Amygdala (tissue), 56 donors: ENCODE measurements at places on chromosomes 3 and 15.
A peak's percentile ranks its signal among the peaks of the same experiment; 100 is the strongest.

- DNase-seq = no peak
Measured at GRCh38 chr3:51968170-51968775, 1.0 kb upstream of the PCBP4 start.

DNA sequence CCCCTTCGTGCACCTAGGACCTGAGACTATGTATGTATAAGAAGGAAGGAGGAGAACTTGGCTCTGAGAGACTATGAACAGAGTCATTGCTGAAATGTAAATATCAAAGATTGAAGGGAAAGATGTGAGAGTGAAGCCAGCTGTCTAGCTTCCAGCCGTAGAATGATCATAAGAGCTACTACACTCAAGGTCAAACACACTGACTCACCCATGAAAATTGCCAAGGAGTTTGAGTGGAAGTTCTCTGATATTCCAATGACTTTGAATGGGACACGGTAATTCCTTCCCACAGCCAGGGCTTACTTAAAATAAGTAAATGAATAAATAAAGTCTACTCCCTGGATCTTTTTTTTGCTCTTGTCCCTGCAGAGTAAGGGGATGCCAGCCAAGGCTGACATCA is 398.9 kb upstream of the TPRG1 start:
- no peak for DNase-seq

DNA sequence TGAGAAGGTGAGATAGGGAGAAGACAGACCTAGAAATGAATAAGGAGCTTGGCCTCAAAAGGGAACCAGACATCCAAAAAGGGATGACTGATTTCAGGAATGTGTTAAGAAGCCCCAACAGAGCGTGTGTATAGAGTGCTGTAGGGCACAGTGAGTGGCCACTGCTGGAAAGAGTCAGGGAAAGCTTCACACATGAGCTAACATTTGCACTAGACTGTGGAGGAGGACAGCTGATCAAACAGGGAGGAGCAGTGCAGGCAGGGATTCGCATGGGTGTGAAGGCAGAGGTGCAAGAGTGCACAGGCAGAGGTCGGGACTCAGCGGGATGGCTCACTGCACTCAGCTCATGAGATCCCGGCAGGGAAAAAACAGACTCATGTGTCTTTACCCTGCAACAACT is 61.8 kb downstream of the NPTN start:
- DNase-seq = no peak

DNA sequence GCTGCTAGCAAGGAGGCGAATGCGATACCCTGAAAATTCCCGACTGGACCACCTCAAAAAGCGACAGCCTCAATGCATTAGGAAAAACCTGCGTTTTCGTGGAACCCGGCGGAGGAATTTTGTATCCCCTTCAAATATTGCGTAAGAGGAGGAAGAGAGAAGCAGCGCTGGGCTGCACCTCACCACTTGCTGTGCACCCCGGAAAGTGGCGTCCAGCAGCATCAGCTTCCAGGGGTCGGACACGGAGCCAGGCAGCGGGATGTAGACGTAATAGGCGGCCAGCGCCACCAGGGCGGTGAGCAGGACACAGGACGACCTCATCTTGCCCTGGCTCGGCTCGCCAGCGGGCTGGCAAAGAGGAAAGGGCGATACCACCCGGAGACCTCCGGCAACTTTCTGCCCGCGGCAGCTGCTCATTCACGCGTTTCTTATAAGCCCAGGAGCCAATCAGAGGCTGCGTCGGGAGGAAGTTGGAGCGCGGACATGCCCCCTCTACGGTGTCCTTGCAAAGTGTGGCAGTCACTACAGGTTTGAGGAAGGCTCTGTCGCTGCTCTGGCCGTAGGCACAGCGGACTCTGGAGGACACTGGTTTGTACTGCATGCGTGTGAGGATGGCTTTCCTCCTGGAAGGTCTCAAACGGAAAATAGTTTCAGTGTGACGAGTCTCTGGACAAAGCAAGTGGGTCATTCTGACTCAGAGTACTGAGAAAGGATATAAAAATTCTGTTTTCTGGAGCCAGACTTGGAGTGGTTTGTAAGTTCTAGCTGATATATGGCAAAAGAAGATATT is at the start of gene NCEH1:
TSS of gene NCEH1 (minus strand) at position 404 of the 790 bp plus-strand sequence. CDS start at position 321, 83 bp downstream.
- DNase-seq = peak; percentile 72

- DNase-seq = no peak
Measured at GRCh38 chr15:87826119-87826747, 430.3 kb downstream of the NTRK3 start.

GRCh38 chr3:44436181-44436580 is 41.3 kb downstream of the ZNF445 start:
- DNase-seq = no peak

GRCh38 chr15:59696332-59696731 is 7.2 kb upstream of the BNIP2 start:
- no peak for DNase-seq

GRCh38 chr15:61480863-61481262 is 251.8 kb upstream of the RORA start:
- DNase-seq = no peak

DNA sequence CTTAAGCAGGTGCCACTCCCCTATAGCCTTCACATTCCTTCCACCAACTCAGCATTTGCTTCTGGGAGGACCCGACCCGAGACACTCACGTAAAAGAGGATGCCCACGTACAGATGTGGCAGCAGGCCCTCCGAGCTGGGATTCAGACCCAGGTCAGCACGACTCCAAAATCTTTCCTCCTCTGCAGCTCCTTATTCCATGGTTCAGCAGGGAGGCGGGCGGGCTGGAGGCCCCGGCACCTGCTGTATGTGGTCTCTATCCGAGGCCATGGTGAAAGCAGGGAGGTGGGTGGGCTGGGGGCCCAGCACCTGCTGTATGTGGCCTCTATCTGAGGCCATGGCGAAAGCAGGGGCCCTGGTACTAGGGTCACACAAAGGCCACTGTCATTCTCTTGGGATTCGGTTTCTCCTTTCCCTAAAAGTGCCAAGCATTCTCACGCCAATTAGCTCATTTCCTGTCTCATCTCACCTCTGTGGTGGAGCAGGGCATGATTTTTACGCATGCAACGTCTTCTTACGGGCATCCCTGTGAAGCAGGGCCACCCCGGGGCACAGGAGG is 5.9 kb upstream of the MUC4 start:
- DNase-seq = no peak
